ENCODE measurements at places on chromosomes 6 and 20.

DNA sequence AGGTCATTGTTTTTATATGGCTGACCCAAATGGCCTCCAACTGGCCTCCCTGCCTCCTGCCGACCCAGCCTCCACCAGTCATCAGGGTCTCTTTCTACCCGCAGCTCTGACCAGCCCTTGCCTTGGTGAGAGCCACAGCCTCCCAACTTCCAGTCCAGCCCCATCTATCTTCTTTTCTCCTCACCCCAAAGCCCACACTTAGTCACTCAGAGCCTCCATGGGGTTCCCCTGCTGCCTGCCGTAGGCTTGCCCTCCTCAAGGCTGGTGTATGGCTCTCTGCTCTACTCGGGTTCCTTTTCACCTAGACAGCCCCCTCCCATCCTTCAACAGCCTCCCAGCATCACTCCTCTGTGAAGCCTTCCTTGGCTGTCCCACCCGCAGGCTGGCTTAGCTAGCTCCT, 18.2 kb downstream of the TCF15 start:
- no peak for DNase-seq

DNA sequence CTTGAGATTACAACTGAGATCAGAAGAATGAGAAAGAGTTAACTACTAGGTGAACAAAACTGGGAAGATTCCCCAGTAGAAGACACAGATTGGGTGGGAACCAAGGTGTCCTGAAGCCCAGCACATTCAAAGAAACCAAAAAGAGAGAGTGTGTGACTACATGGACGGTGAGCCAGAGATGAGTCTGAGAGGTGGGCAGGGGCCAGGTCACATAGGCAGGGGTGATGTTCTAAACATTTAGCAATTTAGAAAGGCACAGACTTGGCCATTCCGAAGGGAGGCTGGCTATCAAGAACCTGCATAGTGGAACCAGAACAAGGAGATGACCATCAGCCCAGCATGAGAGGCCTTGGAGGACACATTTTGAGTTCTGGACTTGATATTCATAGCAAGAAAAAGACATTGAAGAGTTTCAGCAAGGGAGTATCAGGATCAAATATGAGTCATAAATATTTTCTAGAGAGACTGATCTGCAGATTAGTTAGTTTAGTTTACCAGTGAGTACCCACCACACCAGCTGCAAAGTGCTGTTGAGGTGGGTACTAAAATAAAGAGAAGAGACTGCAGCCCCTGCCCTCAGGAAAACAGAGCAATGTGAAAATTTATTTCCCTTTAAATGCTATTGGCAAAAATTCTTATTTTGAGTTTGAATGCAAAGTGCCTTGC, 340.5 kb upstream of the PRDM1 start:
- no peak for DNase-seq

- DNase-seq = no peak
Measured at GRCh38 chr6:13615792-13616120, 621 bp downstream of the NOL7 start.

DNA sequence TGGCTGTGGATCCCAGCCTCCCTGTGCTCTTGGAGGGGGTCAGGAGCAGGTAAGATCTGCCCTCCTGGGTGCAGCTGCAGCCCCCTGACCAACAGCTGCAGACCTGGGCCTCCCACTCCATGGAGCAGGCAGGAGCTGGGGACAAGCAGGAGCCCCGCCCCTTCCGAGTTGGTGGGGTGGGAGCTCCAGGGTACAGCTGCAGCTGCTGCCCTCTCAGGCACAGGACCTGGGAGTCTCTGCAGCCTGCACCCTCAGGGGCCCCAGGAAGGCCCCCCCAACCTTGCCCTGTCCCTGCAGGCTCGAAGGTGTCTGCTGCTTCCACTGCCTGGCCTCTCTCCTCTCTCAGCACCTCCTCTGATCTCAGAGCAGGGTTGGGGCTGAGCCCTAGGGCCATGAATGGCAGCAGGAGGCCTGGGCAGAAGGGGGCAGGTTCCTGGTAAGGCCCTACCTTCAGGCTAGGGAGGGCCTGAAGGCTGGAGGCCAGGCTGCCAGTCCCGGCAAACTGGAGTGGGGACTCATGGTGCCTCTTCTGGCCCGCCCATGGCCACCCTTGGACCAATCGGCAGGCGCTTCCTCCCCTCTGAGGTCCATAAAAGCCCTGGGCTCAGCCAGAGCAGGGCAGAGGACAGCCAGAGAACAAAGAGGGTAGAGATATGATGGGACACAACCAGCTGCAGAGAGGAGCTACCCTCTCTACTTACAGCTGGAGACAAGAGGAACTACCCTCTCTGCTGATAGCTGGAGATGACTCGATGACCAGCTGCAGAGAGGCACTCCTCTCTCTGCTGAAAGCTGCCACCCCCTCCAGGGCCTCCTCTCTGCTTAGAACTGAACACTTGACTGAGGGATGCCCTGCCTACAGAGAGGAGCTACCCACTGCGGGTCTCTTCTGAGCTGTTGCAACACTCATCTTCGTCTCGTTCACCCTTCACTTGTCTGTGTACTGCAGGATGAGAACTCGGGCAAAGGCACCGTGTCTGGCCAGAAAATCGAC, 7.8 kb upstream of the PACSIN1 start:
- DNase-seq = no peak

DNA sequence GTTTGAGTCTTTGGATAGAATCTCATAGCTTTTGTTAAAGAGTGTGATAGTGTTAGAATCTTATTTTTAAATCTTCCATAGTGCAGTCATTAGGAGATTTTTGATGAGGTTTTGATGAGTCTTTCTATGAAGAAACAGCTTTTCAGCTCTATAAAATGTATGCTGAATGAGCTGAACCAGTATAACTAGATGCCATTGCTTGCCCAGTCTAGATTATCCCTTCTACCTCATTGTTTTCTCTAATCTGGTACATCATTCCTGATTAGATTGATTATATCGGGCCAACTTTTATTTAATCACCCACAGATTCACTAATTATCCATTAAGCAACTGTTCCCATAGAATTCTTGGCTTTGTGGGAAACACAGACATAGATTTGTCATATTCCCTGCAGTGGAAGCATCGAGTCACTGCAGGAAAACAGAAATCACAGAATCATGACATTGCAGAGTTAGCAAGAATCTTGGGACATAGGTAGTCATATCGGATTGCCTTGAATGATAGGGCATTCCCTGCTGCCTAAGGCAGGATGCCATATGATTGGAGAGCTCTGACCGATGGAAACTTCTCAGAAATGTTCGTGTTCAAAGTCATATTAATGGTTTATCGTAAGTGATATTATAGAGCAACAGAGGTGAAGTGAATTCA, 882.7 kb upstream of the FLRT3 start:
- DNase-seq = no peak

DNA sequence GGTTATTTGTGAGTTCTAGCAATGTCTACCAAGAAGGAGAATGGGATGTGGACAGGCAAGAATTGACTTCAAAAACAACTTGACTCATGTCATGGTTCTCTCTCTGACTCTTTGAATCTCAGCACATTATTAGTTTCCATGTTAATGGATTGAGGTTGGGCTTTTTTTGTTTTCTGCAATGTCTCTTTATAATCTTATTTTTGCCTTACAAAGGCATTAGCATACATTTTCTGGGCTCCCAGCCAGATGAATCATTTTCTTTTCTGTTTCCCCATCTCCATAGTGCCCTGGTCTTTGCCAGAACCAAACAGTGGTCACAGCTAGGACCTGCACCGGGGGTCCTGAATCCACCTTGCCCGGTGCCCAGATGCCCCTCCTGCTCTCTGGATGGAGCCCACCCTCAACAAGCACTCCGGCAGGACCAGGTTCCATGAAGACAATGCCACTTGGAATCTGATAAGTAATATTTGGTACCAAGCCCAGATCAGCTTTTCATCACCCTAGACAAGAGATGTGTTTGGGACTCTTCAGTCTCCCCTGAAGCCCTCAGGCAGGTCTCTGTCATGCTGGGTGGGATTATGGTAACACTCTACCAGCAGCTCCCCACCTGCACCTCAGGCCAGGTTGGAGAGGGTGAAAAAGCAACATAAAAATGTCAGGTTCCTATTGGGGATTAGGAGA, 266.7 kb upstream of the SULF2 start:
- DNase-seq = no peak

- DNase-seq = no peak
Measured at GRCh38 chr6:24353861-24354260, 4.0 kb downstream of the DCDC2 start.

GRCh38 chr6:16427124-16427523, 188.7 kb downstream of the GMPR start:
- no peak for DNase-seq

- no peak for DNase-seq
Measured at GRCh38 chr6:132961610-132962009, 147.2 kb downstream of the RPS12 start.

GRCh38 chr6:11563793-11564192, 26.2 kb downstream of the TMEM170B start:
- DNase-seq = no peak

DNA sequence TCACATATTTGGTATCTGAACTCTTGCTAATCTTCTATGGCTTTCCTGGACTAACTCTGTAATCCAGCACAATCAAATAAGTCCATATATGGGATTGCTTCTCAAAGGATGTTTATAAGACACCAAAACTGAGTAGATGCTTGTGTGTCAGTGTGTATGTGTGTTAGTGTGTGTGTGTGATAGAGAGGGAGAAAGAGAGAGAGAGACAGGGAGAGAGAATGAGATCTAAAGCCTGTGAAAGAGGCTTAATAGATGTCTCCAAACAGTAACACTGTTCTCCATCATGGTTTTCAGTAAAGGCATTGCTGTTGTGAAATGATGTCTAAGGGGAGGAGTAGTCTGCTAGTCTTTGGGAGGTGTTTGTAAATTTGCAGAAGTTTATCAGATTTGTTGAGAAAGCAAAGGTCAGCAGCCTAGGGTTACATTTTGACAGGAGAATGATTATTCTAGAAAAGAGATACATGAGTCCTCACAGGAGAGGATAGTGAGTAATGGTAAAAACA, 73.9 kb upstream of the MLIP start:
- DNase-seq = no peak

- peak; percentile 42 for DNase-seq
Measured at GRCh38 chr20:4999788-5000187, 1.5 kb downstream of the SLC23A2 start.

GRCh38 chr6:141123049-141123448, 1009.7 kb upstream of the GJE1 start:
- DNase-seq = no peak

DNA sequence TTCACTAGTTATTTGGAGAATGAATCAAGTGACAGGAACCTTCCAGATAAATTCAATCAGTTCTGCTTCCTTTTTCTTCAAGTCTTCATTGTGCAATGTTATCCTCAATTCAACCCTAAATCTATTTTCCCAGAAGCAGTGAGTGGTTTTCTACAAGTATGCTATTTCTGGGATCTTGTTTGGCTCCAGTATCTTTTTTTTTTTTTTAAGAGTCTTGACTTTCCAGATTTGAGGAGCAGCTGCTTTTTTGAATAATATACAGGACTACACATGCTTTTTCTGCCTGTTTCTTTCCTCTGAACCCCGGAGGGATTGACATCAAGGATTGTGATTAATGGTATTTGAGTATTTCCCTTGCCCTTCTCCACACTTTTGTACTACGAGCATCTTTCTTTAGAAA, 339.2 kb upstream of the JAG1 start:
- DNase-seq = no peak

DNA sequence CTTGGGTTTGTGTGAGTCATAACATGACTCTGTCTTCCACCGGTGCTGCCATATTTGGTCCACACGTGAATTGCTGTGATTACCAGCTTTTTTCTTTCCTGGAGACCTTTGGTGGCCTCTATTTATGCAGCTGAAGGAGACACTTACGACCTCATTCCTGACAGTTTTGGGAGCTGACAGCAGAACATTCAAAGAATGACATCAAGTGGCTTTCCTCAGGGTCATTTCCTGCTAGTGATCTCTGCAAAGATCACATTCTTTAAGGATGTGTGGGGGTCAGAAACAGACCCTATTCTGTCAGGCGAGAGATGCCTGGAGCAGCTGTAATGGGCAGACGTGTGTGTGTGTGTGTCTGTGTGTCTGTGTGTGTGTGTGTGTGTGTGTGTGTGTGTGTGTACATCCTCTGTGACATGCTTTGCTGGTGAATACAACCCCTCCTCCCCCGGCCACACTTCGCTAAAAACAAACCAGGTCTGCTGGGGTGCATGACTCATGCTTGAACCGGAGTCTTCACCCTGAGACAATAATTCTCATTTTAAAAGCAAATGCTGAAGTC, 115.6 kb downstream of the TMEM170B start:
- DNase-seq = no peak

- no peak for DNase-seq
Measured at GRCh38 chr20:62301111-62301668, 1.6 kb upstream of the ADRM1 start.

DNA sequence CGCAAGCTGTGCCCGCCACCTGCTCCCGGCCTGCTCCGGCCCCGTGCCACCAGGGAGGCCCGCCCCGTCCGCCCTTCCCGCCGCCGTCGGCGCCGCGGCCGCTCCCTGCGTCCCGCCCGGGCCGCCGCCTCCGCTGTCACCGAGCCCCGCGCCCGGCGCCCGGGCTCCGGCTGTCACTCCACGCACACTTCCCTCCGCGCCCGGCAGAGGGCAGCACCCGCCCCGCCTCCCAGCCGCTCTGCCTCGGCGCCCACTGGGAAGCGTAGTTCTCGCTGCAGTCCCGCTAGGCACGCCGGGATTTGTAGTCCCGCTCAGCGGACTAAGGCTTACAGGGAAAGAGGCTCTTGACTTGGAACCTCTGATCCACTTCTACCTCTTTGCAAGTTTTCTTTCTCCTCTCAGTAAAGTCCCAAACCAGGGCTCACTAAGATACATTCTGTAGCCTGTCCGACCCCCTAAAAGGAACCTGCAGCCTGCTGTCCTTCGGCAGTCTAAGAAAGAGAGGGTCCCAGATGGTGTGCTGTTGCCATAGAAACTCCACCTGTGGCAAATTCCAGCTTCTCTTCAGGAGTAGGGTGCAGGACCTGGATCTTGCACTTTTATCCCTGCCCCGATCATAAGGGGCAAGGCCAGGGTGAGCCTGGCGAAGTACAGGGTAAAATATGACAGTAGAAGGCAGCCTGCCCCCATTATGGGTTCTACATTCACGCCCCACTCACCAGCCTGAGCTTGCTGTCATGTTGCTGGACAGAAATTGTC, at the start of gene TFEB:
Gene TFEB (minus strand): TSS at position 182 of the 759 bp plus-strand sequence. CDS start 44,395 bp downstream, outside the sequence.
- peak; percentile 26 for DNase-seq

GRCh38 chr20:34626992-34627391, 49.9 kb downstream of the PIGU start:
- DNase-seq = no peak
